ENCODE measurements at places on chromosomes 11 and 22. TPM values are rescaled to one million over a fixed set of nuclear protein-coding genes. Genes with fewer than 3 reads are reported as not detected.

SC5D gene
- polyA plus RNA-seq, result 58.2 TPM

ART1 gene
- not detected for polyA plus RNA-seq

ME3 gene
- 31.2 TPM for polyA plus RNA-seq

JHY gene
- 13.9 TPM for polyA plus RNA-seq

CCDC87 gene
- polyA plus RNA-seq, result 0.35 TPM

CBLIF gene
- not detected for polyA plus RNA-seq

TMEM45B gene
- polyA plus RNA-seq, result 26.4 TPM

LGR4 gene
- 140 TPM for polyA plus RNA-seq

GRIK4 gene
- 0.97 TPM for polyA plus RNA-seq

- DNase-seq, result no peak
These were observed 26.4 kb downstream of the CDKN1C start for GRCh38 chr11:2858995-2859698.

DNA sequence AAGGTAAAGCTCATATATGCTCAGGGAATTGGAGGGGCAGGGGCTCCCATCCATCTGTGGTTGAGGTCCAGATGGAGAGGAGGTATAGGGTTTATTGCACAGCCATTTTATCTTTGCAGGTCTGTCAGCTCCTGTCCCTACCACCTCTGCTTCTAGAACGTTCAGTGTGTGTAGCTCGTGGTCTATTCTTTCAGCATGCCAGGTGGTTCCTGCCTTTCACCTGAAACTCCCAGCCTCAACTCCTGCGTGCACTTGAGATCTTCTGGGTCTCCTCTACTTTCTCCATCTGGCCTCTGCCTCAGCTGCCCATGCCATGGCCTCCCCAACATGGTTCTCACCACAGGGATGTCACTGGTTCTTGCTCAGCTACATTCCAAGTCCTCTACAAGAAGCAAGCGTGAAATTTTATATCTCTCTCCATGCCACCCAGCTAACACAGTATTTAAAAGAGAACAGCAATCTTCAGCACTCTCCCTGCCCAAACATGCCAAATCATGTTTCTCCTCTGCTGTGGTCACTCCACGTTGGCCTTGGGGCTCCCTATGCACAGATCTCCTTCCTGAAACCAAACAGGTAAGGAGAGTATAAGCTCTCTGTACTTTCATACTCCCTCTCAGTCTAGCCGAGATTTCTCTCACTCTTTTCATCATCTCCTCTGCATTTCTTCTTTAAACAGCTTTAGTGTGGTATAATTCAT, 157.8 kb upstream of the TRPC6 start:
- DNase-seq, result no peak

DNA sequence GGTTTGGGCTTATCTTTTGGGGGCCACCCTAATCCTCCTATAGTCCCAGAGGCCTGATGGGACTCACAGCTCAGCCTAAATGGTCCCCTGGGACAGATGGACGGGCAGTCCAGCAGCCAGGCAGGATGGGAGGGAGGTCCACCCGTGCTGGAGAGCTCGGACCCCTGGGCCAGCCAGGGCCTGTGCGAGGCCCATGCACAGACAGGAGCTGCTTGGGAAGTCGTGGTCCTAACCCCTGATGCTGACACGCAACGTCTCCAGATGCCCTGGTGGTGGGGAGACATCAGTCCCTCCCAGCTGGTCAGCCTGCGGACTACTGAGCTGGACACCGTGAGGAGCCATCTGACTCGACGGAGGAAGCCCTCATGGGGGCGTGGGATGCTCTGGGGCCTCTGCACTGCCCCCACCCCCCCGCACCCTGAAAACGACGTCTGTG, 31.2 kb upstream of the MUC5AC start:
- DNase-seq, result no peak

- no peak for DNase-seq
These were observed 51.3 kb upstream of the SUSD2 start for GRCh38 chr22:24129980-24130379.

- no peak for DNase-seq
These were observed 66.9 kb downstream of the KCNQ1 start for GRCh38 chr11:2511421-2512369.

- DNase-seq, result no peak
These were observed 31.2 kb upstream of the TRIM29 start for GRCh38 chr11:120168960-120169681.

DNA sequence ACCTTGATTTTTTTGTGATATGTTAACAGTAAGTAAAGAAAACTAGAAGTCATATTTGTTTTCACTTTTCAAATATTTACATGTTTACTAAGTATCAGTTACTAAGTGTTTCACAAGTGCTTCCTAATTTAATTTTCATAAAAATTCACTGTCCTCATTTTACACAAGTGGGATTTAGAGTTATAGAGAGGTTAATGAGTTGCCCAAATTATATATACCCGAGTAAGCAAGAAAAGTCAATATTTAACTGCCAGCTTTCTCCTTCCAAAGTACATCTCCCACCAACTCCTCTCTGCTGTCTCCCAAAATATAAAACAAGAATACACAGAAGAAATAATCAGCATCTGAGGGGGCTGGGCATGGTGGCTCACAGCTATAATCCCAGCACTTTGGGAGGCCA, 896.7 kb upstream of the ANO3 start:
- DNase-seq, result no peak

GRCh38 chr11:47400768-47401279, 7.6 kb upstream of the SLC39A13 start:
- DNase-seq, result no peak

DNA sequence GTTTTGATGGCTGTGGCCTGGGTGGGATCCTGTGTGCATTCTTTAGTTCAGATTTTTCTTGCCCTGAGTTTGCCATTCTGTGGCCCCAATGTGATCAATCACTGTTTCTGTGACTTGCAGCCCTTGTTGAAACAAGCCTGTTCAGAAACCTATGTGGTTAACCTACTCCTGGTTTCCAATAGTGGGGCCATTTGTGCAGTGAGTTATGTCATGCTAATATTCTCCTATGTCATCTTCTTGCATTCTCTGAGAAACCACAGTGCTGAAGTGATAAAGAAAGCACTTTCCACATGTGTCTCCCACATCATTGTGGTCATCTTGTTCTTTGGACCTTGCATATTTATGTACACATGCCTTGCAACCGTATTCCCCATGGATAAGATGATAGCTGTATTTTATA, 620 bp downstream of the OR4C16 start:
- DNase-seq, result no peak
